Stimulated activated CD4-positive, alpha-beta T cell treated with anti-CD3 and anti-CD28 coated beads, Interleukin-12 subunit alpha, Interleukin-12 subunit beta, amount 100 ng/mL, for 48 hours (primary cell): ENCODE measurements at places on chromosomes 5 and 9.

DNA sequence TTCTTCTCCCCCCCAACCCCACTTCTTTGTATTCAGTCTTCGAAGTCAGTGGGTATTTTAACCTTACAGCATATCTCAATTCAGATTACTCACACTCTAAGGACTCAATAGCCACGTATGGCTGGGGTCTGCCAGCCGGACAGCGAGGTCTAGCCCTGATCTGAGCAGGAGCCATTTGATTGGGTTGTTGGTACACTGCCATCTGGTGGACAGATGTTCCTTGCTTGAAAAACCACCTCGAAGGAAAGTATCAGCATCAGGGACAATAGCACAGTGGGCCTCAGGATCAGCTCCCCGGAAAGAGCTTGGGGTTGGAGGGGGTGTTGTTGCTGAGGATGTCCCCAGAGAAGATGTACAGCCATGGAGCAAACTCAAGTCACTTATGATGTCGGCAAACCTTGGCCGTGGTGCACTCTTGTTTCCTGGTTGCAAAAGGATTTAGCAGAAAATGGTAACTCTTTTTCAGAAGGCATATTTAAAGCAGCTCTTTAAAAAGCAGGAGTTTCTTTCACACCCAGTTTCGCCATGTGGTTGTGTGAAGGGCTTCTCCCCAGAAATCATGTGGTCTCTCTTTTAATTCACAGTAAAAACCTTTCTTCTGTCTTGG lies 31.7 kb upstream of the KCNMB1 start:
- DNase-seq, result peak; percentile 71

DNA sequence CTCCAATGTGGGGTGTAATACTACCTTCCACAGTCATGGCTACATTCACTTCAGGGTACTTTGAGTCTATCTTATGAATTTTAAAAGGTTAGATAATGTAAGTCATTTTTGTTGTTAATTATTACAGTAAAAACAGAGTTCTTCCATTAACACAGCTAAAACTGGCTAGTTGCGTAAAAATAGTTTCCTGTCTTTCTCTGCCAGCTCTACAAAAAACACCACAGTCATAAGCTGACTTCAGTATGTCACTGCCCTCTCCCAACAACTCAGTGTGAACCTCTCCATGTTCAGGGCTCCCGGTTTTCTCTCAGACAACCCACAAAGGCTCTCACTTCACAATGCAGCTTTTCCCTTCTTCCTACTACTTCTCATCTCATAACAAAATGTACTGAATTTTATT lies 84.8 kb upstream of the ITGA1 start:
- no peak for DNase-seq

GRCh38 chr5:16411235-16411634 lies 54.4 kb downstream of the ZNF622 start:
- DNase-seq, result no peak

DNA sequence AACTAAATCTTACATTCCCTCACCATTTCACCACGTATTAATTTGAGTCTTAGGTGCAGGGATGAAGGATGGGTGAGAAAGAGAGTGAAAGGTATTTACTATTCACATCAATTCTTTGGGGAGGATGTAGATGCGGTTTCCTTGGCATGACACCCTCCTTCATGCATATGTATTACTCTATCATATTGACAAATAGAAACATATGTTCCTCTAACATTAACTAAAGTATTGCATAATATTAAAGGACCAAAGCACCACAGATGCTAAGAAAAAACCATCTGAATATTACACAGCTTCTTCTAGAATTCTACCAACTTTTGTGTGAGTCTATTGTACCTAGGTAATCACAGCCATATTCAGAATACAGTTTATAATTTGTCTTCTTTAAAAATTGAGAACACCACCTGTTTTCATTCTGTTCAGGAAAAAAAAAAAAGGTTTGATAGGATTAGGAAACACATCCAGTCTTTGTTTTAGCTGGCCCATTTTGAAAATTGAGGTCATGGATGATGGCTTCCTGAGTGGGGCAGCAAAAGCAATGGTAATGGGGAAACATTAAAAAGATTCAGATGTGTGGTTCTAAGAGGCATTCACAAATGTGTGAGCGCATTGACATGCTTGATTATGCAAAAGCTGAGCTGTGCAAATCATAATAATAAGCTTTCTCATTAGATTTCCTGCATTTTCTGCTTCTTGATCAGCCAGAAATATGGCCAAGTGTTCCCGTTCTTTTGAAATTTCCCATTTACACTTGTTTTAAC lies 1011.5 kb upstream of the NUDT12 start:
- DNase-seq, result no peak

DNA sequence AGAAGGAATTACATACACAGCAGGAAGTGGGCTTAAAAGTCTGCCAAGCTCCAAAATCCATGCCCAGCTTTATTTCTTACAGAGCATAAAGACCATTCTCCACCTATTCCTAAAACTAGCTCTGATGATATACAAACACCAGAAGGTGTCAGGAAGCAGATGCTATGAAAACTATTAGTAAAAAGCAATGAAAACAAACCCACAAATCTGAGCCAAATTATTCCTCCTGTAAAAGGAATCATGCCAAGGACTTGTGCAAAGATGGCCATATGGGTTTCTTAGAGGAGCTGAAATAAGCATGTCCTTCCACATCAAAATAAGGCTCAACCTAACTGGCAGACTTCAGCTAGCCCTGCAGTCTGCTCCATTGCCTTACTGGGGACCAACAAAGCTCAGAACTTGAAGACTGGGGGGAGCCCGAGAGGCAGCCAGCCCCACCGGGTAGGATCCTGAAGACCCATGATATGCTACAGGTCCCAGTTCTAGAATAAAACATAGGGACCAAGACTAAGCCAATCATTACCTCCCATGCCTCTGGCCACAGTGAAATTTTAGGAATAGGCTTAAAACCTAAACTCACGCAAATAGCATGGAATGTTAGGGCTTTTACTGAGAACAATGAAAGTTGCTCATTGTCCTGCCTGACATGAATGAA lies 42.8 kb upstream of the GABRP start:
- no peak for DNase-seq

DNA sequence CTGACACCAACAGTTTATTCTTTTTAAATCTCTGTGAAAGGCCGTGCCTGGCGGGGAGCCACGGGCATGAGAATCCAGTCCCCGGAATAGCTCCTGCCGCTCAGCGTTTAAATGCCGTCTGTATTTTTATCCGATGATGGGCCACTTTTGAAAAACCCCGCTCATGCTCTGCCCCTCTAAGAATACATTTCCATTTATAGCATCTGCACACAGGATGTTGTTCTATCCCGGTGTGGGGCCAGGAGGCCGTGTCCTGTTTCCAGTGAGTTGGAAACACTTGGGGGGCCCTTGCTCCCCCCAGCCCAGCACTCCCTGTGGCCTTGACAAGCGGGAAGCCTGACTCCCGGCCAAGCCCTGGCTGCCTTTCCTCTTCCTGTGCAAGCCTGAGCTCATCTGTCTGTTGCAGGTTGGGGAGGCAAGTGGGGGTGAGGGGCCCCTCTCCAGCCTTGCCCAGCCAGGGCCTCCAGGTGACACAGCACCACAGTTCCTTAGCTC lies 39.0 kb downstream of the ERGIC1 start:
- no peak for DNase-seq

- DNase-seq, result no peak
These were observed 53.4 kb upstream of the RARS1 start for GRCh38 chr5:168432903-168433302.

GRCh38 chr5:59496524-59497134 lies 396.9 kb downstream of the PDE4D start:
- DNase-seq, result peak; percentile 1
